ENCODE measurements at places on chromosomes 3 and 15.
A peak's percentile ranks its signal among the peaks of the same experiment; 100 is the strongest.

- DNase-seq, result no peak
These were observed 16.1 kb downstream of the LEO1 start for GRCh38 chr15:51955504-51955903.

GRCh38 chr3:177362626-177363025, 165.3 kb upstream of the TBL1XR1 start:
- DNase-seq, result no peak

DNA sequence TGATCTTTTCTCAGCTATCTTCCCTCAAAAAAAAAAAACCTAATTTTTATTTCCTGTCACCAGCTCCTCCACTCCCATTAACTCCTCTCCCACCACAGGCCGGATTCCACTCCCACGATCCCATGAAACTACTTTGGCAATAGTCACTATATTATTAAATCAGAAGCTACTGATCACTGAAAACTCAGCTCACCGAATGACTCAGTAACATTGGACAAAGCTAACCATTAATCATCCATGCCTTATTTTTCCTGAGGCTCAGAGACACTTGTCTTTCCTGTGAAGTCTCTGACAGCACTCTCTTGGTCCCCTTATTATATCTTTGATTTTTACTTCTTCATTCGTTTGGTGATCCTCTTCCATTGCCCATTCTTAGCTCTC, 260.2 kb downstream of the CGGBP1 start:
- DNase-seq, result no peak

- peak; percentile 24 for DNase-seq
These were observed 19.5 kb downstream of the PPCDC start for GRCh38 chr15:75042730-75043508.

- no peak for DNase-seq
These were observed 11.3 kb downstream of the TMEM266 start for GRCh38 chr15:76070921-76071635.

DNA sequence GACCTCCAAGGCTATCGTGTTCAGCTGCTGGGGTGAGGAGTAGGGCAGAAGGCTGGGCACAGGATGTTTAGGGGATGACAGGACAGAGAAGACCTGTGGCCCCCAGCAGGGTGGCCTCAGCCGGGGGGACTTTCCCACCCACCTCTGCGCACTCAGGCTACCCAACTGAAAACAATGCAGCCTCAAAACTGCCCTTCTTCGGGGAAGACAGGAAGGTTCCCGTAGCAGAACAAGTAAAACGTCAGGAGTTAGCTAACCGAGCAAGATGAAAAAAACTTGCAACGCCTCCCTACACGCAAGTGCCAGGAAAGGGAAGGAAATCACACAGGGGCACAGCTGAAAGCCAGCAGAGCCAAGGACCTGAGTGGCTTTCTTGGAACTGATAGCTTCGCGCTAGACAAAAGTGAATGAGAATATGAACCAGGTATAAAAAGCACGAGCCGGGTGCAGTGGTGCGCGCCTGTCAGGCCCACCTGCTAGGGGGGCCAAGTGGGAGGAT, 38.4 kb upstream of the FURIN start:
- no peak for DNase-seq

GRCh38 chr15:27933562-27933961, 165.6 kb downstream of the OCA2 start:
- DNase-seq, result no peak

DNA sequence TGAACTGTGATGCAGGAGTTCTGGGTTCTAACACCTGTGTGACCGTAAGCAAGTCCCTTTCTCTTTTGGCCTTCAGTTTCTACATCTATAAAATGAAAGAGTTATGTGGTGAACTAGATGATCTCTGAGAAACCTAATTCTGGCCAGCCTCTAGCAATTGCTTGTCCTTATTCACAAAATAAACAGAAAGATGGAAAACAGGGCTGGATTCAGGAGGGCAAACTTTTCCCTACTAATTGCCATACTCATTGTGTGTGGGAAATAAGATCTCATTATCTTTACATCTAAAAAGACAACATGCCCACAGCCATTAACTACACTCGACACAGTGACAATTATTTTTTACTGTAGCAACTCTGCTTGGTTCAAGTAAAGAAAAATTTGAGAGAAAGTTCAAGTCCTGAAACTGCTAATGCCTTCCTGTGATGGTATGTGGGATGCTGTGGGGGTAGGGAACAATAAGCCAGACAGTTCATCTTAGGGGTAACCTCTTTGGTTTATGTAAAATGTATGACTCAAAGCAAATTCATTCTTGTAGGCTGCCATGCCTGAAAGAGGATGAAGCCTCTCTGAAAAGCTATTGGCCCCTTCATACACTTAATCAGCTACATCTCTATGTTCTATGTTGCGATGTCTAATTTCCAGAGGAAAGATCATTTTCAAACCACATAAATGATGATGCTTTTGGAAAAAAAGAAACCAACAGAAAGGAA, 177.6 kb upstream of the BCL6 start:
- no peak for DNase-seq

GRCh38 chr3:127595303-127595702, 2.9 kb upstream of the MCM2 start:
- DNase-seq, result no peak

- no peak for DNase-seq
These were observed 50.1 kb downstream of the C3orf20 start for GRCh38 chr3:14725013-14725412.

- DNase-seq, result no peak
These were observed 23.5 kb downstream of the KLHL25 start for GRCh38 chr15:85771271-85771670.

DNA sequence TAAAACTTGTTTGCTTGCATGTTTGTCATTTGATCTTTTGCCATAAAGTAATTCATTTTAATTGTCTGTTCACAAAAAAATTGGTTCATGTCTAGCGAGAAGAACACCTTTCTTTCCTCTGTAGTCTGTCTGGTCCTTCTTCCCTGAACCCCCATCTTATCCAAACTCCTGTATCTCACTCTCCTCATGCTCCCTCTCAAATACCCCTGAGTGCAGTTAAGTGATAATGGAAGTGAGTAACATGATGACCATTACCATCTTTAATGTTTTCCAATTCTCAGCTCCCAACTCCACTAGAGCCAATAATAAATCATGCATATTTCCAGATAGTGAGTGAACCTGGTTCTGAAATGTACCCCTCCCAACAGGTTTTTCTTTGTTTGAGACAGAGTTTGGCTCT, 14.2 kb upstream of the KCNMB3 start:
- no peak for DNase-seq

- no peak for DNase-seq
These were observed 271.8 kb downstream of the ZIC1 start for GRCh38 chr3:147680837-147681483.

GRCh38 chr3:178465260-178466180, 70.7 kb upstream of the KCNMB2 start:
- DNase-seq, result no peak

- no peak for DNase-seq
These were observed 247.6 kb upstream of the SOX2 start for GRCh38 chr3:181464033-181464694.

DNA sequence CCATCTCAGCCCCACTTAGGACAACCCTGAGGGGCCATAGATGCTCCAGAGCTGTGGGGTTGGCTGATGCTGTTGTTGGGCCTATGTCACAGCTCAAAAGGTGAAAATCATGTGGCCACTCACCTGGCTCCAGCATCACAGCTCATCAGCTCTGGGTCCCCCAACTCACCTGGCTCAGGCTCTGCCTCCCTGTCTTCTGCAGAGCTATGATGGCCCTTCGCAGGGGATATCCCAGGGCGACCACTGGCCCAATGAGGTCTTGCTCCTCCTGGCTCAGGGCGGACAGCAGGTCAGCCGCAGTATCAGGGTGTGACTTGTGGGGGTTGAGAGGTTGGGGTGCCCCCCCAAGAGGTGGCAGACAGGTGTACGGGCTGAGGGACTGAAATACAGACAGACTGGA, 15.7 kb downstream of the UBAP1L start:
- DNase-seq, result no peak

All from activated CD4-positive, alpha-beta T cell treated with anti-CD3 and anti-CD28 coated beads for 1 hour (primary cell).